Left lobe of liver (tissue), 2 donors: ENCODE measurements at places on chromosomes 5 and 9. TPM values are rescaled to one million over a fixed set of nuclear protein-coding genes. Genes with fewer than 3 reads are reported as not detected.

GRCh38 chr5:129857116-129857515 lies 47.1 kb upstream of the CHSY3 start:
- no peak for DNase-seq

FBXW11 gene
- 21.9 TPM for total RNA-seq

- no peak for DNase-seq
These were observed 43.5 kb upstream of the DNAH5 start for GRCh38 chr5:13987843-13988464.

ZNF354C gene
- total RNA-seq: 1.3 TPM

DNA sequence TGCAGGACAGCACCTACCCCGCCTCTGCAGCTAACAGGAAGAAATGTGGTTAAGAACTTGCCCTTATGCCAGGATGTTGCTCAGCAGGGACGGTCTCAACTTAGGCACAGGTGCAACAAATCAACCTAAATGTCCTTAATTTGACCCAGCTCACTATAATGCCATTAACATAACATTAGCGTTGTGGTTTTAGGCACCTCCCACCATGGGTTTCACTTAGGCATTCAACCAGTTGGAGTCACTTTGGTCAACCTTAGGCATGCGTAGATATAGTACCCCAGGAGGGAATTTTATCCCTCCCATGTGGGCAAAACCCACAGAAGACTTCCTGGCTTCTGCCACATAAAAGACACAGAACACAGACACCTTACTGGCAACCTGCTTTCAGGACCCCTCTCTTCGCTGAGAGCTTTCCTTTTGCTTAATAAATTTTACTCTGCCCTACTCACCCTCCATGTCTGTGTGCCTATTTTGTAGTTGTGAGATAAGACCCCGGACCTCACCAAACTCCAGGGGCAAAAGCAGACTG lies 8.7 kb upstream of the ERAP1 start:
- DNase-seq: no peak

- peak; percentile 94 for DNase-seq
These were observed at the start of gene SPRY4 for GRCh38 chr5:142324871-142325724. Gene SPRY4 (minus strand): TSS chr5:142325021. CDS start chr5:142315108, 9,913 bp downstream.

PLAC8L1 gene
- not detected for total RNA-seq

DNA sequence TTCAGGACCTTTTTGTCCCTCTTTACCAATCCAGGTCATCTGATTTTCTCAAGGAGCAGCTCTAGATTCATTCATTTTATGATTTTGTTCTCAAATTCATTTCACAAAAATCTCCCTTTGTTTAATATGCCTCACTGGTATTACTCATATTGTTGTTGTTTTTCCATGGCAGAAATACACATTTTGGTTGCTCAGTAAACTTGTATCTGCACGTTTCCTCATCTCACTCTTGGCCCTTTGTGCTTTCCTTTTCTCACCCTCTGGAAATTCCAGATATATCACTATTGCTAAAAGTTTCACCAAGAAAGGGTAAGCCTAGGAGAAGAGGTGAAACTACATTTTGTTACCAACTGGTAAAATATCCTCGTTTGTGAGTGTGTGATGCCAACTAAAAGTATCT lies 14.8 kb downstream of the ASPN start:
- DNase-seq: no peak

DNA sequence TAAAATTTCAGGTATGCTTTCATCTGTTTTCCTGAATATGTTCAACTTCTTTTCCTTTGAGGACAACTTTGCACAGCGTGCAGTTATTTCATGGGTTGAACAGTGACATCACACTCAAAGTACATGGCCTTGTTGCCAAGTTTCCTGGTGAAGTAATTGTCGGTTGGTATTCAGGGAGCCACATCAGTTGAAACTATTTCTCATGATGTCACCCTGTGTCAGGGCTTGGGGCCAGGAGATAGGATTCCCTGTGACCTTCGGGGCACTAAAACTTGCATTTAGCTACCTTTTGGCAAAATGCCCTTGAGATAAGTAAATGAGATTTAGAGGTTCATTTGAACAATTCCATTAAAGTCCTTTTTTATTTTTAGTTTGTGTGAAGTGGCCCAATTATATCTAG lies 383.9 kb downstream of the SH3GL2 start:
- no peak for DNase-seq

DNA sequence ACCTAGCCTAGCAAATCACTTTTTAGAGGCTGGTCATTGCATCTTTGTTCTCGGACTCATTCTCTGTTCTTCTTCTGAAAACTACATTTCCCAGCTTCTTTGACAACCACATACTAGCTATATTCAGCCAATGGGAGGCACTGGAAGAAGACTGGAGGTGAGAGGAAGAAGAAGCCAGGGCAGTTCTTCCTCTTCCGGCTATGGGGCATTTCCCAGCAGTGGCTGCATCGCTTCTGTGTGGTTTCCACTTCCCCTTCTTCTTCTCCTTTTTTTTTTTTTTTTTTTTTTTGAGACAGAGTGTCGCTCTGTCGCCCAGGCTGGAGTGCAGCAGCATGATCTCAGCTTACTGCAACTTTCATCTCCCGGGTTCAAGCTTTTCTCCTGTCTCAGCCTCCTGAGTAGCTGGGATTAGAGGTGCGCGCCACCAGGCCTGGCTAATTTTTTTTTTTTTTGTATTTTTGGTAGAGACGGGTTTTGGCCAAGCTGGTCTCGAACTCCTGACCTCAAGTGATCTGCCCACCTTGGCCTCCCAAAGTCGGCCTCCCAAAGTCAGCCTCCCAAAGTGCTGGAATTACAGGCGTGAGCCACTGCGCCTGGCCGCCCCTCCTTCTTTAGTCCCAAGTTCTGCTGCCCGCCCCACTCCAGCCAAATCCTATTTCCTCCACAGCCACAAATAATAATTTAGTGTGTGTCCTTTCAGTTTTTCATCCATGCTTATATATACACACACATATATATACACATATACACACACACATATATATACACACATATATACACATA lies 6.9 kb upstream of the UBAP1 start:
- DNase-seq: no peak

DNA sequence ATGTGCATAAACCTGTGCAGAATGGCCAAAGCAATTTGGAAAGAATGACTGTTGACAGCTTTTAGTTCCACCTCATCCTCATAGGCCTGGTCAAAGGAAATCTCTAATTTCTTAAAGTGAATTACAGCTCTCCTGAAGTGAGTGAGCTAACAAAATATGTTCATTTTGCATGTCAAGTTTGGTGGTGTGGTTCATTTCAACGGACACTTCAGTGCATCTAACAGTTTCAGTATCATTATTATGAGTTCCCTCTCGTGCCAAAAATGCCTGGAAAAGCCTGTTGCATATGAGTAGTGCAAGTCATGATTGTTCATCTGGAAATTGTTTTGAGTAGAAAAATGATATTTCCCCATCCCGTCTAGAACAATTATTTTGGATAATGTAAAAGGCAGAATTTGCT lies 53.2 kb upstream of the HMHB1 start:
- no peak for DNase-seq

PCDHGB3 gene
- total RNA-seq: 0.83 TPM

KIF27 gene
- total RNA-seq: 2.2 TPM

DNA sequence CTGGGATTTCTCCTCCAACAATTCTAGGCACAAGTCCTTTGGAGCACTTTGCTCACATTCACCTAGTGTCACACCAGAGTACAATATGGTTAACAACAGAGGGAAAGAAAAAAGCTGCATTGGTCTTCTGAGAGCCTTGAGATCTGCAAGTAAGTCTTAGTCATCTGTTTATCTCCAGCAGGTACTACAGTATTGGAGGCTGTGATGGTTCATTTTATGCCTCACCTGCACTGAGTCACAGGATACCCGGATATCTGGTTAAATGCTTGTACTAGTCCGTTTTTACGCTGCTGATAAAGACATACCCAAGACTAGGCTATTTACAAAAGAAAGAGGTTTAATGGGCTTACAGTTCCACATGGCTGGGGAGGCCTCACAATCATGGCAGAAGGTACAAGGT lies 525.0 kb downstream of the NR2F1-AS1 start:
- DNase-seq: no peak

PDCD1LG2 gene
- 0.73 TPM for total RNA-seq

ARHGAP26 gene
- total RNA-seq: 7.4 TPM

GRCh38 chr5:116154252-116154651 lies 69.4 kb downstream of the COMMD10 start:
- DNase-seq: no peak
